ENCODE measurements at places on chromosomes 7 and 10. TPM values are rescaled to one million over a fixed set of nuclear protein-coding genes. Genes with fewer than 3 reads are reported as not detected.

Gene ECHDC3
- 14.2 TPM for polyA plus RNA-seq

Gene DRGX
- 0.10 TPM for polyA plus RNA-seq

Gene ARHGAP12
- 31.0 TPM for polyA plus RNA-seq

Gene DDC
- 1.2 TPM for polyA plus RNA-seq
